SJCRH30 (cell line): ENCODE measurements at places on chromosomes 2 and 18. TPM values are rescaled to one million over a fixed set of nuclear protein-coding genes. Genes with fewer than 3 reads are reported as not detected.

DNA sequence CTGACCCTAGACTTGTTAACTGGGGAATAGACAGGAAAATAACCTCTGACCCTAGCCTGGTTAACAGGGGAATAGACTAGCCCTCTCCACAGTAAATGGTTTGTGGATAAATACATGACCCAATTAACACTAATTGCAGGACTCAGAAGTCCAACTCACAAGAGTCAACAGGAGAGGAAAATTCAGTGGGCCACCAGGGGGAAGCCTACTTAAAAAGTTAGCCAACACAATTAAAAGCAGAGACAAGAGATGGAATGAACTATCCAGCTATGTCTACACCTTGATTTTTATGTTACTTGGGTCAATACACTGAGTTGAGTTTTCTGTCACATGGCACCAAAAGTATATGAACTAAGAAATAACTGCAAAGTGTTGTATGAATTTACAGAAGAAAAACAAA is 158.8 kb upstream of the SLC39A10 start:
- H3K27me3 ChIP-seq, result no peaks in the 10 kb centered on the region
- DNase-seq, result no peak
- no peak overlapping the region for H3K27ac ChIP-seq
- H3K36me3 ChIP-seq, result no peaks in the 10 kb centered on the region

GRCh38 chr18:34604591-34604990 is 105.5 kb upstream of the DTNA start:
- no peaks in the 10 kb centered on the region for H3K36me3 ChIP-seq
- H3K27ac ChIP-seq, result no peak overlapping the region
- DNase-seq, result no peak
- no peaks in the 10 kb centered on the region for H3K27me3 ChIP-seq
- no peaks in the 10 kb centered on the region for H3K4me1 ChIP-seq

Gene GPR55
- 0.10 TPM in 1 of 2 replicates, not detected in the other for total RNA-seq

Gene ABCB11
- total RNA-seq, result not detected in 2 replicates
